ENCODE measurements at places on chromosomes 1 and 21.

DNA sequence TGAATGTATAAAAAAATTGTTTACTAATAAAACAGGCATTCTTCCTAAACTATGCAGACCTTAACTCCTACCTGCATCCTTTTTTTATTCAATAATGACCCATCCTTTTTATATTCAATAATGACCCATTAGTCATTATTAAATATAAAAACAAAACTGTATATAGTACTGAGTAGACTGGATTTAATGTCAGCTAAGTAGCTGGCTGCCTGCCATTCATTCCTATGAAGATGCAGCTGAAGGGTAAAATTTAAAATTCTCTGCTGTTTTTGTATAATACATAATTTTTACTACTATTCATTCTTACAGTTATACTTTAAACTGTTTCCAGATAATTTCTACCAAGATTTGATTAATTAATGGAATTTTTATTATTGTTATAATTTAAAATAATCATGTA, 79.3 kb downstream of the DENND1B start:
- no peak for DNase-seq

DNA sequence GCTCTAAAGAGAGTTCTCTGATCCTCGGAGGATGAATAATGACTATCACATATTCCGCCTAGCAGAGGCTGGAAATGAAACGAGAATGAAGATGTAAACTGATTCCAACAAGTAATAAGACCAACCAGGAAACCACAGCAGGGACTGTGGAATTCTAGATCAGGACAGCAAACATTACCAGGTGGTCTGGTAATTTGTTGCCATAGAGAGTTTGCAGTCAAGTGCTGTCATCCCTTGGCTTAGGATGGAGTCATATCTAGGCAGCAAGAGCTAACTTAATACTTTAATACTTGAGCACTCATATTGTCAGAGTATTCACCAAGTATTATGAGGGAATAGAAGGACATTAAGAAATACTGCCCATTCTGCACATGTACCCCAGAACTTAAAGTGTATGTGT, 45.1 kb upstream of the MUTYH start:
- no peak for DNase-seq

DNA sequence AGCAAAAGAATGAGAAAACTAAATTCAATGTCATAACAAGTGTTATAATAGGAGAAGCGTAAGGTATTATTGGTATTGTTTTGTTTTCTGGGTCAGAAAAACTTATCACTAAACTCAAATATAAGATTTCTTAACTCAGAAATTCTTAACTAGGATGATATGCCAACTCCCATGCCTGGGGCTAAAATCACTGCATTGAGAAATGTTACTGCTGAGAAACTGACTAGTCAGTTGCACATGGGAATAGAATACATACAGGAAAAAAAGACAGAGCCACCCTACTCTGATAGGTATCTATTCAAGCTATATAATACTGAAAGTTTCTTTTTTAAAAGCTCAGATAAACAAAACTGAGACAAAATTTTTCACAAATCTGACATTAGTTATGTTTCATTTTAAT, 56.3 kb downstream of the PRPF38A start:
- DNase-seq = no peak

GRCh38 chr1:10514490-10515235, 39.9 kb downstream of the PEX14 start:
- no peak for DNase-seq

DNA sequence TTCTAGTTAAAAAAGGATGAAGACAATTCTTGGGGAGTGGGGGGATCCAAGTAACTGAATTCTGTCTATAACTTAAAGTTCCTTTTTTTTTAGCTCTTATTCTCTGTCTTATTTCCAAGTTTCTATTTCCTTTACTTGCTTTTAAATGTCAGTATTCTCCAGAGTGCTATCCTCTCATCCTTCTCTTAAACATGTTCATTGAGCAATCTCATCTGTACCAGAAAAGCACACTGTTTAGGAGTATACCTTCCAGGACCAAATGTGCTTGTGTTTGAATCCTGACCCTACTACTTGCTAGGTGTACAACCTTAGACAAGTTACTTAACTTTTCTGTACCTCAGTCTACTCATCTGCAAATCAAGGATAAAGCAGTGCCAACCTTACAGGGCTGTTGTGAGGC, 50.1 kb downstream of the AKT3 start:
- no peak for DNase-seq

- DNase-seq = no peak
Observed at GRCh38 chr1:22311461-22311860, 140.2 kb upstream of the ZBTB40 start.

GRCh38 chr1:150089846-150090520, 22.4 kb downstream of the VPS45 start:
- DNase-seq = no peak

GRCh38 chr1:35470977-35471613, 86.1 kb downstream of the KIAA0319L start:
- no peak for DNase-seq

- no peak for DNase-seq
Observed at GRCh38 chr1:168473126-168473525, 70.7 kb downstream of the XCL2 start.
